ENCODE measurements at places on chromosomes 4 and X.

DNA sequence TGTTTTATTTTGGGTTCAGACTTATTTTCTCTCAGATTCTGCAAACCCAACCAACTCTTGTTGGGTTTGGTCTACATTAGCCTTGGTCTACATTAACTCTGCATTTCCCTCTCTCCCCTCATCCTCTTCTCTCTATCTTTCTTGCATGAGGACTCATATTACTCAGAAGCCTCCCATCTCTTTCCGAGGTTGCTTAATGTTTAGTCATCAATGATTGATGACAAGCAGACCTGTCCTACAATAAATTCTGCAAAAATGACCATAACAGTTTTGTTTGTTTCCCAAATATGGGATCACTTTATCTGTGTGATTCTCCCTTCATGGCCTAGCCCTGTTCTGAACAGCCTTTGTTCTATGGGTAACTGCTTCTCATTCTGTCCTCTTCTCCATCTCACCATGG is 75.2 kb downstream of the GABRB1 start:
- no peak for DNase-seq

DNA sequence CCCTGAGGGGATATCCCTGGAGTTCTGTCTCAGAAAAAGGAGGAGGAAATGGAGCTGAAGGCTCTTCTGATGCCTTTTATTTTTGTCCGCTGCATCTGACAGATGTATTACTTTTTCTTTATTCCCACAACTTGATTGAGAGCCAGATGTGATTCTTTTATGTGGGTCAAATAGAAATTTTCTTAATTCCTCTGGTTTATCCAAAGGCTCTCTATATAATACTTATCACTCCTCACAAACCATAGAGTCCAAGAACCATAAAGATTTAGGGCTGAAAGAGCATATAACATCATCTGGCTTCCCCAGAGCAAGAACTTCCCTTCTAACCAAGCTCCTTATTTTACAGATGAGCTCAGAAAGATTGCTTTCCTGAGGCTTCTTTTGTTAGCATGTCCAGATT is 756.7 kb upstream of the FAM241A start:
- DNase-seq: no peak

- DNase-seq: no peak
Observed at GRCh38 chr4:183783306-183783705, 121.8 kb upstream of the STOX2 start.

GRCh38 chrX:70219938-70220764 is 14.3 kb upstream of the AWAT1 start:
- no peak for DNase-seq

DNA sequence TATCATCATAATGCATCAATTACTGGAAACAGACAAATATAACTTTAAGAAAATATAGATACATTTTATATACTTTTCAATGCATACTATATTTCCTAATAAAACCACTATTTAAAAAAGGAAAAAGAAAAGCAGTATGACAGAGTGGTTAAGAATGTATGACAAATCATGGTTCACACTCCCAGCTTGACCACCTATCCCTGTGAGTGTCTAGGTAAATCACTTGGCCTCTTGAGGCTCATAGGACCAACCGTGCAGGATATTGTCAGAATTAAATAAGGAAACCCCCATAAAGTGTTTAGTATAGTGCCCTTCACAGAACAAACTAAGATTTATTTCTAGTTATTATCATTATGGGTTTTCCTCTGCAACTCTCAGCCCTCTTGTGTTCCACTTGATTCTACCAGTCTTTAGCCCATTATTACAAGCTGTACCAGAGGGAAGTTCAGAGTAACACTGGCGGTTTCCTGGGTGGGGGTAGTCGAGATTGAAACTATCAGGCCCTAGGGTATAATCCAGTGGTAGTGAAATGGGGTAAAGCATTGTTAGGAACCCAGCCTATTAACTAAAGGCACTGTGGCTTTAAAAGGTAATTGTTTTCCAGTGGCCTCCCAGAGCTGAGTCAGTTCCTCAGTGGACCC is 55.5 kb upstream of the PAK3 start:
- no peak for DNase-seq

Measured in CD4-positive, alpha-beta T cell treated with Interleukin-1 beta for 1 hour (primary cell).